Stimulated activated CD4-positive, alpha-beta T cell treated with anti-CD3 and anti-CD28 coated beads, Interleukin-15, amount 100 ng/mL, for 24 hours (primary cell): ENCODE measurements at places on chromosomes 6 and 20.
A peak's percentile ranks its signal among the peaks of the same experiment; 100 is the strongest.

- no peak for DNase-seq
Observed at GRCh38 chr20:23092861-23093495, 6.9 kb upstream of the CD93 start.

DNA sequence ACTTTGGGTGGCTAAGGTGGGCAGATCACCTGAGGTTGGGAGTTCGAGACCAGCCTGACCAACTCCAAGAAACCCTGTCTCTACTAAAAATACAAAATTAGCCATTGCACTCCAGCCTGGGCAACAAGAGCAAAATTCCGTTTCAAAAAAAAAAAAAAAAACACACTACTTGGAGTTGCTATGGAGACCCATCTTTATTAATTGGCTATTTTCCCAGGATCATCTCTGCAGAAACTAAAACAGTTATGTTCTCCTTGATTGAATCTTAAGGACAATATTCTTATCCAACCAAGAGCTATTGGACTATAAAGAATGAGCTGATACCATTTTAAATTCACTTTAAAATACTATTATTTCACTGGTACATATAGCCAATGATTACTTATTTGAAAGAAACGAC is 14.7 kb downstream of the AKIRIN2 start:
- DNase-seq, result no peak

DNA sequence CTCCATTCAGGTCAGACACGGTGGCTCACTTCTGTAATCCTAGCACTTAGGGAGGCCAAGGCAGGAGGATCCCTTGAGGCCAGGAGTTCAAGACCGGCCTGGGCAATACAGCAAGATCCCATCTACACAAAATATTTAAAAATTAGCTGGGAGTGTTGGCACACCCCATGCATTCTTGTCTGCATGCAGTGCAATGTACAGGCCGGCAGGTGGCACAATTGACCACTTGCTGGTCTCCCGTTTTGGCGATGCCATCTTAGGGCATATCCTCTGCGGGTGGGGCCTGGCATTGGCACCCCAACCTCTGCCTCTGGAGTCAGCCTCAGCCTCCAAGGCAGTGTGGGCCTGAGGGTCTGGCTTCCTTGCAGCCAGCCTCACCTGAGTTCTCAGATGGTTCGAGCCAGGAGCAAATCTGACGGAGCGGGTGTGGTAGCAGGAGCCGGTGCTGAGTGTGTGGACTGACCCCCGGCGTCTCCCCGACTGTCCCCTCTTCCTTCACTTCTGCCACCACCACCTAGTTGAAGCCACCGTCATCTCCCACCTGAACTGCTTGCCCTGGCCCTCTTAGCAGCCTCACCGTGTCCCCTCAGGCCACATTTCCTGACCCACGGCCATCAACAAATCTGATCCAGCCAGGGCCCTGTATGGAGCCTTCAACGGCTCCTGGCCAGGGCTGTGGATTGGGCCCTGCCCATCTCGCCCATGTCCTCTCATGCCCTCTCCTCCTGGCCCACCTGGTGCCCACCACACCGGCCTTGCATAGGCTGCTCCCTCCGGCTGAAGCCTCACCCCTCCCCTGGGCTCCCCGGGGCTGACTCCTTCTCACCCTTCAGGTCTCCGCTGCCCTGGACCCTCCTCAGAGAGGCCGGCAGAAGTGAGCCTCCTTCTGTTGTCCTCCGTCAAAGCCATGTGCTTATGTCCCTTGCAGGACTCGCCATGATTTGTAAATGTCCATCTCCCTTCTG is 44.0 kb downstream of the EFCAB8 start:
- DNase-seq, result peak; percentile 75

DNA sequence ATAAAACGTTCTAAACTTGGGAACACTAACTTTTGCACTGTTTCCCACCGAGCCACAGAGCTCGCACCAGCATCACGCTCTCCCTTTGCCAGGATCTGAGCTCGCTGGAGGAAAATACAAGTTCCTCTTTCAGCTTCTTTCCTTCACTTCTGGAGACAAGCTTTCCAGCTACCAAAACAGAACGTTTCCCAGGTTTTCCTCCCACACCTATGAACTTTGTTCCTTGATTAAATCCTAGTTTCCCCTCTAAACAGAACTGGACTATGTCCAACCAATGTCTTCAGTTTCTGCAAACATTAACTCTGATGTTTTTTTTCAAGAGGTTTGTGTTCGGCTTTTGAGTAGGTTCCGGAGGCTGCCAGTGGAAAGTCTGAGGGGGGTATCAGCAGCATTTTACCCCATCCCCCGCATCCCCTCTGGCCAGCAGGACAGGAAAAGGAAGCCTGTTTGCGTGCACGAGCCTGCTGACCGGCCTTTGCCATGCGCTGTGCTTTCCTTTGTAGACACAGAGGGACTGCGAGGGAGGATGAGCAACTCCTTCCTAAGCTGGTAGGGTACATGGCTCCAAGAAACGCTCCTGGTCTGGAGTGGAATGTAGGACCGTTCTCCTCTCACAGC is 135.5 kb downstream of the LY86 start:
- no peak for DNase-seq

DNA sequence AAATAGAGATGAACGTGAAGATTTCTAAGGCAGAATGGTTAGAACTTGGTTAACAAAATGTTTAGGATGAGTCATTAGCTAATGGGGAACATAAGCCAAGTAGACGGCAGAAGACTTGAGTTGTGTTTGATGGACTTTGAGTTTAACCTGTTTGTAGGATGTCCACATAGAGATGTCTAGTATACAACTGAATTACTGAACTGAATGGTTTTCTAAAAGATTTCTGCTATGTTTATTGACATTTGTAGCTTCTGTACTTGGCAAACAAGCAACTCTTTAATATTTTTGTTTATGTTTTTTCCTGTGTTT is 54.5 kb upstream of the DYNLRB1 start:
- no peak for DNase-seq

GRCh38 chr20:60641879-60642447 is 610.1 kb upstream of the CDH4 start:
- DNase-seq, result no peak

GRCh38 chr6:38177882-38178583 is 358.5 kb downstream of the ZFAND3 start:
- DNase-seq, result no peak

- DNase-seq, result no peak
Observed at GRCh38 chr6:111074311-111074710, 13.0 kb upstream of the SLC16A10 start.

DNA sequence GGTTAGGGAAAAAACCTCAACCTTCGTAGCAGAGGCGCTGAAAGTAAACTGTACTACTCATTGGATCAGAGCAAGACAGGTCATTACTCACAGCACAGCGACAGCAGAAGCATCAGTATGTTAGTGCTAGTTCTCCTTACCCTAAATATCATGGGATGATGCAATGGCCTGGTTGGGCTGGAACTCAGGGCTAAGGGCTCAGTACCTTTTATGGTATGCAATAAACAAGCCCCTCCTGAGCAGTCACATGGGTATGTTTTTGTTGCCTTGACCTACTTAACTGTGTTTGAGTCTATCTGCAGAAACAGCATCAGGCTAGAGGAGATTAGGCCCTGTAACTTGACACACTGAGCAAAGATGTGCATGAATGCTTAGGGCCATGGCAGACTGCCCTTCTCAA is 369.4 kb upstream of the IMPG1 start:
- DNase-seq, result no peak

DNA sequence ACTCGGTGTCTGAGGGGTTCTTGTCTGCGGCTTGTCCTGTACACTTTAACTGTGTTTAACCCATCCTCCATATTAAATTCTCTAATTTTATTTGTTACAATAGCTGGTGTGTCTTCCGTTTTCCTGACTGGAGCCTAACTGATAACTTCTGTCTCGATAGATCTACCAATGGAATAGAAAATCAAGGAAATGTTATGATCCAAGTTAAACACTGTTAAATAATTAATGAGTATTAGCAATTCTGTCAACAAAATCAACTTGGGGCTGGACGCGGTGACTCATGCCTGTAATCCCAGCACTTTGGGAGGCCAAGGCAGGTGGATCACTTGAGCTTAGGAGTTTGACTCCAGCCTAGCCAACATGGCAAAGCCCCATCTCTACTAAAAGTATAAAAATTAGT is 81.7 kb downstream of the DNAH8 start:
- no peak for DNase-seq

DNA sequence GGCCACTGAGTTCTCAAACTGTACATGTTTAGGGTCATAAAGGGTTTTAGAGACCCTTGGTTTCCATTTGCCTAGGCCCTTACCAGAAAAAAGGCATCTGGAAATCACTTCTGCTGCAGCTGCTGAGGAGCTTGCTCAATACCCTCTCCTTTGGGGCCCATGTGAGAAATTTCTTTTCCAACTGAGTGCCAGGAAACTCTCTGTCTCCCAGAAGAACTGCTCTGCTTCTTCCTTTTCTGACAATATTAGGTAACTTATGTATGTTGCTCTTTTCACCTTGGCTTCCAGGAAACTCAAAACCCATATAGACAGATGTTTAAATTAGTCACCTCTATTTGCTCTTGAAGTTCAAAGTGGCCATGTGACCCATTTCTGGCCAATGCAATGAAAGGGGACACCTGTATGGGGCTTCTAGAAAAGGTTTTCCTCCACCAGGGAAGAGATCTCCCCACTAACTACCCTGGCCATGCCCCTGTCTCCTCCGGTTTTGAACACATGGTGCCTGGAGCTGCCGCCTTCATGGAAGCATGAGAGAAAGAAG is 121.6 kb downstream of the PREX1 start:
- no peak for DNase-seq

DNA sequence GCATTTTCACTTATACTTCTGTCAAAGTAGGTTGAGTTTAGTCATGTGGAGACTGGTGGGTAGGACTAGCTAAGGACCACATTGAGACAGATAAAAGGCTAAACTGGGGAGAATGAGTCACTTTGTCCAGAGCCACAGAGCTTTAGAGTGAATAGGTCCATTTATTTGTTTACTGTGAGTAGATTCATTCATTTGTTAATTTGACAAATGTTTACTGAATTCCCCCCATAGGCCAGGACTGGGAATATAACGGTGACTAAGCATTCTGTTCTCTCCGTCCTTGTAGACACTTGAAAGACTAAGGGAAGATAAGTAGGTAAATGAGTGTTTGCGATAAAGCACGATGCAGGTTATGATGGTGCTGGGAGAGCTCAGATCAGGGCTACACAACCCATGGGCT is 699.7 kb upstream of the ID4 start:
- DNase-seq, result no peak

DNA sequence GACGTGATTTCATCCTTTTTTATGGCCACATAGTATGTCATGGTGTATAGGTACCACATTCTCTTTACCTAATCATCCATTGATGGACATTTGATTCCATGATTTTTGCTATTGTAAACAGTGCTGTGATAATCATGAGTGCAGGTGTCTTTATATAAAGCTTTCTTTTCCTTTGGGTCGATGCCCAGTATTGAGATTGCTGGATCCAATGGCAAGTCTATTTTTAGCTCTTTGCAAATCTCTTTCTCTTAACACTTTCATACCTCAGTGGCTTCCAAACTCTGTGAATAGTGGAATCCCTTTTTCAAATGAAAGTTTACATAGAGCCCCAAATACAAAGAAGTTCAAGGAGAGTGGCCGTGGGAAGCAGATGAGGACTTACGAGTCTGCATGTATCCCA is 105.8 kb upstream of the SPTLC3 start:
- no peak for DNase-seq

DNA sequence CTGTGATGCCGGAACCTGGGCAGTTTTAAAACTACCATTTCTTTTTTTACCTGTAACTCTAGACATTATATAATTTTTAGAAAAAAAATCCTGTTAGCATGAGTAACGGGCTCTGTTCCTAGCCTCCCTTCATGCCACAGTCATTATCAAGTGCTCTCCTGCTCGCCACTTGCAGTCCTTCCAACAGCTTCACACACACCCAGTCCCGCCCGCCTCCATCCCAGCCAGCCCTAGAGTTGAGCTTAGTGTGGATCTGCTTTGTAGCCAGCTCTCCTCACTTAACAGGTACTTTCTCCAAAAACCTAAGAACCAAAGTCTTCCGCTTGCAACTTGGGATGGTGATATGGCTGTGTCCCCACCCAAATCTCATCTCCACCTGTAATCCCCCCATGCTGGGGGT is 51.5 kb downstream of the EZR start:
- DNase-seq, result no peak

- DNase-seq, result no peak
Observed at GRCh38 chr6:12803486-12803885, 86.9 kb downstream of the PHACTR1 start.

DNA sequence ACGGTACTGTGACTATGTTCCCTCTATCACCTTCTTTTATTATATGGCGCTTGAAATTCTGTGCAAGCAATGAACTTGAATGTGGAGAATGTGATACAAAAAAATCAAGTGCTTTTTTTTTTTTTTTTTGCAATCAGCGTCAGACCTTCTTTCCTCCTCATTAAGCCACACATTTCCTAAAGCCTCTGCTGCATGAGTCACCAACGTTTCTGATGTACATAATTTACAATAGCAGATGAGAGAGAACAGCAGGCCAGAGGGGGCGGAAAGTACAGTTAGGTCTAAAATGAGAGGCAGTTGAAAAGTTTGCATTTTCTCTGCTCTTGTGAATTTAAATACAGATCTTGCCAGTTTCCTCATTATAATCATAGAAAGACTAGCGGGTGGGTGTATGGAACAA is 114.6 kb upstream of the RIPOR2 start:
- DNase-seq, result peak; percentile 70

DNA sequence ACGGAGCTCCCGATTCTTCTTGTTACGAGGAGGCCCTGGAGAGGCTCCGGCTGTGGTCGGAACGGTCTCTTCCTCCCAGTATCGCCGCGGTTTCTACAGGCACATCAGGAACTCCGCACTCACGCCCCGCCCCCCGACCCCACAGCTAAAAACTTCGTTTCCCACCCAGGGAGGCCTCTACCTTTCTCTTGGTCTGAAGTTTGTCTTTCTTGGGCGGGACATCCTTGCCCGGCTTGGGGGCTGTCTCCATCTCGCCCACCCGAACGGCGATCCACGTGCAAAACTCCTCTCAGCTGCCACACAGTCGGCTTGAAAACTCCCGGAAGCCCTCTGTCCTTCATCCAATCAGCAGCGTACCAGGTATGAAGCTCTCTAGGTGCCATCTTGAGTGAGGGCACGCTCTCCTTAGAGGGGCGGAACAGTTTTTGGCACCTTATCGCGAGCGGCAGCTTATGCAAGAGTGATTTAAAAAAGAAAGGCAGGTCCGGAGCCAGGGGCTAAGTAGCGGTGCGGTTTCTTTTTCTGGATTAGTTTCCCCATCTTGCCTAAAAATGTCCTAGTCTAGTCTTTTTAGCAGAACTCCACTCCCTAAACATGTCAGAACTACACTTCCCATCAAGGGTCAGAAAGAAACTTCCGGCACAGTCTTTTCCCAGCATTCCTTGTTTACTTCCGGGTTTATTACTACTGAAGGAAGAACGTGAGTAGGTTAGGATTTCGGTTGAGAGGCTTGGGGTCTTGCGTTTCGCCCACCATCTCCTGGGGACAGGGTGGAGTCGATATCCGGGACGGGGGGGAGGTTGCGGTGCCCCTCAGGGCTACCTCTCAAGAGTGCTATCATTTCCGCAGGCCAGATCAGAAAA is at the start of the genes PFDN6 and WDR46:
Gene PFDN6 (plus strand): TSS at position 681 of the 863 bp plus-strand sequence. CDS start 256 bp downstream, outside the sequence.
Gene WDR46 (minus strand): TSS at position 319 of the 863 bp plus-strand sequence. CDS start 69 bp downstream, at position 250.
- peak; percentile 85 for DNase-seq

DNA sequence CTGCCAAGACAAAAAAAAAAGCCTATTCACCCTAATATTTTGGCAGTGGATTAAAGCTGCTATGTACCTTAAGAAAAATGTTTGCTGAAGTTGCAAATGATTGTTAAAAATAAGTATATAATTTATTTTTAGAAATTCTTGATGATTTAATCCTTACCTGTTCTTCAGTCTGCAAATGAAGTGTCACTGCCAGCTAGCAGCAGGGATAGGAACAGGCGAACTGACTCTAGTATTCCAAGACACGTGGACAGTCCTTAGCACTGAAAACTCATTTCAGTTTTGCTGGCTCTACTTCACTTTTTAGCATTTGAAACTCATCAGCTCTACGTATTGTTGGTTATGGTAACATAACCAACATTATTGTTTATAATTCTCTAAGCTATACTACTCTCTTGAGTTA is 204.4 kb upstream of the ID4 start:
- no peak for DNase-seq

- DNase-seq, result no peak
Observed at GRCh38 chr6:79157961-79158644, 76.4 kb downstream of the HMGN3 start.
